ENCODE measurements at places on chromosomes 5 and 9. TPM values are rescaled to one million over a fixed set of nuclear protein-coding genes. Genes with fewer than 3 reads are reported as not detected.
A peak's percentile ranks its signal among the peaks of the same experiment; 100 is the strongest.

DNA sequence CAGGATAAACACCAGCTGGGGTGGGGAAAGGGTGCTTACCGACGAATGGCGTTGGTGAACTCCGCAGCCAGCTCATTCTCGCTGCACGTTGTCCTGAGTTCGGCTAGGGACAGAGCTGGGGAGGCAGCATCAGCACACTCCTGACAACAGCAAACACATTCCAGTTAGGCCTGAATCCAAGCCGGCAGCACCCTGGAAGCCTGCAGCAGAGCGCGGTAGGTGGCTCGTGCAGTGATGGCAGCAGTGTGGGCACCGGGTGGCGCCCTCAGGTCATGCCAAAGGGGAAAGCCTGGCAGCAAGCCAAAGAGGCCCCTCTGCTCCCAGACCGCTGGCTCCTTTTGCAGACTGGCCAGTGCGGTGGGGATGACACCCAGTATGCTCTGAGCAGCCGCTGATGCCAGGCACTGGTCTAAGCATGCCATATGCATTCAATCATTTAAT is 66.9 kb downstream of the DCP2 start:
- DNase-seq: no peak

DNA sequence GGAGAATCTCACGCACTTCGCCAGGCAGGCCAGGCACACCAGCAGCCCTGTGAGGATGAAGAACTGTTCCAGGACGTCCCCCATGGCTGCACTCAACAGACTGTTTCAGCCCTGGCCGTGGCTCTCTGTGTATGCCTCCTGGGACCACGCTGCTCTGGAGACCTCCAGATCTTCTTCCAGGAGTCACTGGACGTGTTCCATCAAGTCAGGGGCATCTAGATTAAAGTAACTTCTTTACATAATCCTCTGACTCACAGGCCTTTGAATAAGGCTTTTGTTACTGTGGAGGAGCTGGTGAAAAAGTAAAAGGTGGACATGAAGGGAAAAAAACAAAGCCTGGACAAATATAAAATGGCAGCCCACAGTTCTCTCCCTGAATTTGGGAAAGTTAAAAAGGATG is at the start of gene HSD17B3:
HSD17B3 (minus strand) TSS at position 156 of the 400 bp plus-strand sequence; CDS start at position 84, 72 bp downstream.
- no peak for DNase-seq

- DNase-seq: peak; percentile 2
Observed at GRCh38 chr9:26604076-26604662, 288.4 kb downstream of the CAAP1 start.

DNA sequence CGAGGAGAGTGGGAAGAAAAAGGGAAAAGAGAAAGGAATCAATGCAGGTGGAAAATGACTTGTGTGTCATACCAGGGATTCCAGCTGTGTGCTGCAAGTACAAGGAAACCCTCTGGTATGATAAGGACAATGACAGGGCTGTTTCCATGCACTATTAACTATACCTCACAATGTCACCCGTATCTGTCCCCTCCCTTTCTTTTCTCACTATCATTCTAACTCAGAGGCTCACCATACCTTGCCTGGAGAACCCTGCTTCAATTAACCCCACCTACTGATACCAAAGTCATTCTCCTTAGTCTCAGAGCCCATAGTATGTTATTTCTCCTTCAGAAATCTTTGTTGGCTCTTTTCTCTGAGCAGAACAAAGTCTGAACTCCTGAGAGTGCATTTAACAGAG is 236.2 kb upstream of the NREP start:
- DNase-seq: no peak

DNA sequence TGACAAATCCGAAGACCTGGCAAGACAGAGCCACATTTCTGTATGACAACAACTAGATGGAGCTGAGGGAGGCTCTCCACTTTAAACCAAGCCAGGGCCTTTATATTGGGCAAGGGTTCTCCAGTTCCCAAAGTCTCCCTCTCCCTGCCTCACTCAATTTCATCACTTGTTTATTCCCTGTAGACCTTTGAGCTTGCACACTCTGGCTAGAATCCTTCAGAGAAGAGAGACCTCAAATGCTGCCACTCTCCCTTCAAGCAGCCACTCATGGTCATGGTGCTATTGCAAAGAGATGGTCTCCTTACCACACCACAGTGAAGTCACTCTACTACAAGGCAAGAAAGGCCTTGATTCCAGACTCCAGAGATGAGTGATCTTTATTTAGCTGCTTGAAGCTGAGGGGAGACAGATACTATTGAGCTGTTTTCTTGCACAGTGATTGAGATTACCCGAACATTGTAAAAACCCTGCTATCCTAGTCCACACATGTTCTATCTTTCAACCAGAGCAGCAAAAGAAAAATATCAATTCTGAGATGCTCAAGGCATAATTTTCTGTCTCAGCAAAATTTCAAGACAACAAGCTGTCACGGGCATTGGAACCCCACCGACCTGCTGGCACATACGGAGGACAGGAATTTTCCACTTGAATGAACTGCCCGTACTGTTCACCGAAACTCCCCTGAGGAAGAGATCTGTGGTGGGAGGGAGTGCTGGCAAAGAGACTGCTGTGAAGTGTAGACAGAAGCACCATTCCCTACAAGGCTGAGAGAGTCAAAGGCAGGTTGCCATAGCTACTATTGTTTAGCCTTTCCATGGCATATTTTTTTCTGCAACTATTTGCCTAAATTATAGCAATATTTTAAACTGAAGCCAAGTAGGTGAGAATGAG is 81.1 kb downstream of the CDO1 start:
- no peak for DNase-seq

DNA sequence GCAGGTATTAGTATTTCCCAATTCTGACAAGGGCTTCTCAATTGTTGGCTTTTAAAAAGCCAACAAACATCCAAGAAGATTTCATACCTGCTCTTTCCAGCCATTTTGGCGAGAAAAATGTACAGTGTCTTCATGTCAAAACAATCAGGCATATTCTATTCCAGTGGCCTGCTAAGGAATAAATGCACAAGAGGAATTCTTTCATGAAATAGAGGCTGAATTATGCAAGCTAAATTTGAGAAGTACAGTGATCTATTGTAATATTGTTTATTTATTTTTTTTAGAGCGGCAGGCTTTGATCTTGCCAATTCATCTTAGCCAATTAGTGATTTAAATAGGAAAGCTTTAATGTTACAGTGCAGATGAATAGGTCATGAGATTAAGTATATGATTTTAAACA is 49.3 kb downstream of the NLN start:
- no peak for DNase-seq

- no peak for DNase-seq
Observed at GRCh38 chr9:109193974-109194556, 27.0 kb upstream of the FRRS1L start.

DNA sequence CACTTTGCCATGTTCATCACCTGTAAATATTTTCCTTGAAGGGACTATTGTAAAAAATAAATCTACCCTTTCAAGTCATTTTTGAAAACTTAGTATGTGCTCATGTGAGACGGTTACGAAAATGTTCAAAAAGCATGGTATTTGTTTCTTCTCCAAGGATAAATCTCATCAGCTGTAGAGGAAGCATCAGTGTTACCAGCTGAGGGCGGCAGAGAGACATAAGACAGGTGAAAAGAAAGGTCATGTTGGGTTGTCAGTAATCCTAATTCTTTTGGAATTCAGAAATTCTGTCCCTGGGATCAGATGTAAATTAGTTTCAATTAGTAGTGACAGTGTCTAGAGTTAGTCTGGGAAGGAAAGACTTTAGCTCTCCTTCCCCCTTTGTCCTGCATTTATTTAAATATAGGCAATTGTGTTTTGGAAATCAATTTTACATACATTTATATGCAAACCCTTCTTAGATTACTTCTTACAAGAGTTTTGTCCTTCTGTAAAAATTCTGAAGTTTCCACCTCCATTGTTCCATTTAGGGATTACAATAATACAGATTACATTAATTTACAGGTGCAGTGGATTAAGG is 791.9 kb upstream of the CDH6 start:
- DNase-seq: no peak

DNA sequence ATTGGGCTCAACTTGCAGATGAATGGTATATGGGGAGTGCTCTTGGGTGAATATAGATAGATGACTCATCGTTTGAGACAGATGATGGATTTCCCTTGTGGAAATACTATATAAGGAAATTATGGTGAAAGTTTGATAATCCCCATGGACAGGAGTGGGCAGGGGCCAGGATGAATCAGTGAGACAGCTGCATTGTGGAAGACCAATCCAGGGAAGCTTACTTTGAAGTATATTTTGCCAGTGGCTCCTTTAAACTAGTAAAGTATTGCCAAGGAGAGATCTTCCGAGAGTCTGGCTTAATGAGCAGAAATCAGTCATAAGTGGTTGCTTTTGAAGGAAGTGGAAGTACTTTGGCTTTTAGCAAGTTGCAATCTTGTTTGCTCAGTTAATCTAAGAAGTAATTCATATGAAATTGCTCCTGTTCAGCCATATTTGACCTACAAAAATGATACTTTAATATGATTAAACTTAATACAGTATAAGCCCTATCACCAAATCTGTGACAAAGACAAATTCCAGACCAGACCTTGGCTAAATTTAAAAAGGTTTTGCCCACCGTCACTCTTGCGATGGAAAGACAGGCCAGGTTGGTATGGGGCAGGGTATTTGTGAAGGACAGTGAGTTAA is 9.3 kb upstream of the TNC start:
- DNase-seq: no peak

- DNase-seq: no peak
Observed at GRCh38 chr5:73966451-73966850, 340.5 kb downstream of the ARHGEF28 start.

DNA sequence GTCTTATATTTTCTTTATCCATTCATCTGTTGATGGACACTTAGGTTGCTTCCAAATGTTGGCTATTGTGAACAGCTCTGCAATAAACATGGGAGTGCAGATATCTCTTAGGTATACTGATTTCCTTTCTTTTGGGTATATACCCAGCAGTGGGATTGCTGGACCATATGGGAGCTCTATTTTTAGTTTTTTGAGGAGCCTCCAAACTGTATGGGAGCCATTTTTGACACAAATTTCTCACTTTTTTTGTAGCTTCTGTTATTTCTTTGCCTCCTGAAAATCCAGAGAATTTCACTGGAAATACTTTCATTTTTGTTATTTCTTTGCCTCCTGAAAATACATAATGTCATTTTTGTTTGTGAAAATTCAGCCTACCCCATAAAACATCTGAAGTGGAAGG is 15.0 kb upstream of the RANBP17 start:
- no peak for DNase-seq

GRCh38 chr9:127660886-127661741 is 45.7 kb upstream of the CFAP157 start:
- DNase-seq: no peak

DNA sequence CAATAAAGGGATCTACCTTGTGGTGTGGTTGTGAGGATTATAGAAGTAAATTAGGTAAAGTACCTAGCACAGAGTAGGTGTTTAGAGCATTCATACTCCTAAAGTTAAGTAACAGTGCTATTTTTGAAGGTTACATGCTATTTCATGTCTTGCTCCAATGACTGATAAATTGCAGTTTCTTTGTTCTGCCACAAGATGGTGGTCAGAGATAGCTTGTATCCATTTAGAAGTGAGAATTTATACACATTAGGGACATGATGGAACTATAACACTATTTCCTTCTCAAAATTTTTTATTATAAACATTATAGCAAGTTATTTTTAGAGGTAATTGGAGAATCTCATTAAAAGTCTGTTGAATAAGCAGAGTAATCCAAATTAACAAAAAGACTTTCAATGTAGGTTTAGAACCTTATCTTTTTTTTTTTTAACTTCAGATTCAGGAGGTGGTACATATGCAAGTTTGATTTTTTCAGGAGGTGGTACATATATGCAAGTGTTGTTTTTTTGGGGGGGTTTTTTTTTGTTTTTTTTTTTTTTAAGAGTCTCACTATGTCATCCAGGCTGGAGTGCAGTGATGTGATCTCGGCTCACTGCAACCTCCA is 17.1 kb downstream of the MTREX start:
- DNase-seq: no peak

GRCh38 chr9:120868676-120869359 is 8.2 kb downstream of the PHF19 start:
- DNase-seq: peak; percentile 77

DNA sequence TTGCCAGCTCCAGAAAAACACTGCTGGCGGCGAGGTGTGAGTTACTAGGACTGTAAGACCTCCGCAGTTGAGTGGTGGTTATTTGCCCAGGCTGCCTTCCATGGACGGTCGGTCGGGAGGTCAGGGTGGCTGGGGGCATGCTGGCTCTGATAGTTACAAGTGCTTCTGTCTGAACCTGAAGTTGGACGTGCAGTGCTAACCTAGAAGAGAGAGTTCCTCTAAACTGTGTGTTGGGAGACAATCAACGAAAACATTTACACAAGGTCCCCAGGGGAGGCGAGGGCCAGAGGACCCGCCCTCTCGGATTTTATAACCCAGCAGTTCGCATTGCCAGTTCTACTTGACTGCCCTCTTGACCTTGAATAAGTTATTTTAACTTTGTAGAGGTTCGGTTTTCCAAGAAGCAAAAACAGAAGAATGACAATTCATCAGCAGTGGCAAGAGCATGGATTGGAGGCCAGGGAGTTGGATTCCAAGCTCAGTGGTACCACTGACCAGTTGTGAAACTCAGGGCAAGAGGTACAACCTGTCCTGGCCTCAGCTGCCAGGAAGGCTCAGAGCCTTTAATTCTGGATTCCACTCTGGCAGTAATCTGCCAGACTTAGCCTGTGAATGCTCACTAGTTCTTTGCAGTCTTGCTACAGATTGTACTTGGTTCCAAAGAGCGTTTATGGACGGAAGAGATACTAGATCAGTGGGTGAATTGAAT is 28.7 kb upstream of the PDE8B start:
- DNase-seq: no peak

DNA sequence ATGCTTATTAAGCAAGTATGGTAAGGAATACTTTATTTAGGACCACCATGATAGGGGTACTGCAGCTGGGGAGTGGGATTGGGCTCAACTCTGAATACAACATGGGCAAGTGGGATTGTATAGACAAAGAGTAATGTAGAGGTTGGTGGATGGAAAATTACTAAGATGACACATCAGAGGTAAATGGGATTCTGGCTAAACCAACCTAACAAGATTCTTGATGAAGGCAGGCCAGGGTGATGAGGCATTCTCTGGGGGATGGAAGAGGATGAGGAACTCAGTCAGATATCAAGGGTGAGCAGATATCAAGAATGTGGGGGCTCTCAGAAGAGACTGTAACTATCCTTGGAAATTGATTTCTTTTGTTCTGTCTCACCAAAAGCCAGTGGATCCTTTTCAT is 107.2 kb downstream of the NMUR2 start:
- DNase-seq: no peak

PTGDS gene
- not detected for total RNA-seq

GRM6 gene
- total RNA-seq: not detected

CSF2 gene
- total RNA-seq: 0.85 TPM

OSMR gene
- total RNA-seq: 0.35 TPM

WDR36 gene
- 49.5 TPM for total RNA-seq

KIF24 gene
- total RNA-seq: 5.3 TPM

FGF18 gene
- not detected for total RNA-seq

DOCK8 gene
- 100 TPM for total RNA-seq

CCDC183 gene
- not detected for total RNA-seq

OTULINL gene
- total RNA-seq: 4.7 TPM

ZNG1E gene
- 54.8 TPM for total RNA-seq

S100Z gene
- not detected for total RNA-seq

IL13 gene
- total RNA-seq: not detected

Measured in GM12878 (cell line).